ENCODE measurements at places on chromosomes 4 and X. TPM values are rescaled to one million over a fixed set of nuclear protein-coding genes. Genes with fewer than 3 reads are reported as not detected.

DNA sequence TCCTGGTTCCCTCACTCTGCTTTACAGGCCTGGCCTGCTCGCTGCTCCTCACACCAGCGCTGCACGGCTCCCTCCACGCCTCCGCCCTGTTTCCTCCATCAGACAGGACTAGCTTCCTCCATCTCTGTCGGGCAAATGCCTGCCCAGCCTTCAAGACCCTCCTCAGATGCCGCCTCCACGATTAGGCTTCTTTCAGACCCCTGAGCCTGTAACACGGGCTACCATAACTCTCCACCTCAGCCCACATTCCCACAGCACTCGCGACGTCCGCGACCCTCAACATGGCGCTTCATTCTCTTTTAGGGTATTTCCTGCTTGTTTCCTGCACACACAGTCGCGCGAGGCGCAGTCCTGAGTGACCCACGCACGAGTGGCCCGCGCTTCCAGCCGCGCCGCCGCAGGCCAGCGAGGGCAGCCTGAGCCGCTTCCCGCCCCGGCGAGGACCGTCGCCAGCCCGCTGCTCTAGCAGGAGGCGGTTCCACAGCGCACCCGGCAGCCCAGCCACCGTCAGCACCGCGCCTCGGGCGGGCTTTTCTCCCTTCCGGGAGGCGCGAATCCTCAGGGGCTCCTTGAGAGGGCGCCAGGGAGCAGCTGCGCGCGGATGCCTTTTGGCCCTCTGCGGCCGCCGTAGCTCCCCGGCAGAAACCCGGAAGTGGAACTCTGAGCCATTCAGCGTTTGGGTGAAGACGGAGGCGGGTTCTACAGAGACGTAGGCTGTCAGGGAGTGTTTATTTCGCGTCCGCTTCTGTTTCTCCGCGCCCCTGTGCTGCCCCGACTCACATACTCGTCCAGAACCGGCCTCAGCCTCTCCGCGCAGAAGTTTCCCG, at the start of gene FRG1:
TSS of gene FRG1 (plus strand) at position 695 of the 827 bp plus-strand sequence. CDS start 138 bp downstream, outside the sequence.
- peak within 1 kb of the TSS; percentile 88 for H3K27ac ChIP-seq
- DNase-seq, result peak; percentile 93
- H3K27me3 ChIP-seq, result no peaks in the 10 kb centered on the region
- peak within 1 kb of the TSS; percentile 83 for H3K4me3 ChIP-seq
- H3K4me1 ChIP-seq, result peaks cover 26% of the 10 kb centered on the region
- peaks cover 4% of the 10 kb centered on the region for H3K36me3 ChIP-seq

DNA sequence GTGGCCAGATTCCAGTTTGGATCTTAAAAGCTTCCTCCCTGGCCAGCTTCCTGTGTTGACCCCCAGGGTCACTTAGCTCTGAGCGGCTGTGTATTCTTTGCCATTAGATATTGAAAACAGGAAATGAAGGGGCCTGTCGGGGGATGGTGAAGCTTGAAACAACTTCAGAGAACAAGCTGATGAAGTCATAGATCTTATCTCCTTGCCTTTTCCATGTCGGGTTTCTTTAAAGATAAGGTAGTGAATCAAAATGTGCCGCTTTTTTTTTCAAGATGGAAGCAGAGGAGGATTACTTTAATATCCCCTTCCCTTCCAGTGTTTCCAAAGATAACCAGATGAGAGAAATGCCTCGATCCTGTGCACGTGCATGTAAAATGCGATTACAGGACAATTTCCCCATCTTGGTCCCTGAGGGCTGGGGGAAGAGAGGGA, 508.5 kb downstream of the MID1IP1 start:
- H3K4me3 ChIP-seq, result no peak overlapping the region
- H3K4me1 ChIP-seq, result no peaks in the 10 kb centered on the region
- H3K36me3 ChIP-seq, result no peaks in the 10 kb centered on the region
- H3K27me3 ChIP-seq, result no peaks in the 10 kb centered on the region
- DNase-seq, result no peak

DNA sequence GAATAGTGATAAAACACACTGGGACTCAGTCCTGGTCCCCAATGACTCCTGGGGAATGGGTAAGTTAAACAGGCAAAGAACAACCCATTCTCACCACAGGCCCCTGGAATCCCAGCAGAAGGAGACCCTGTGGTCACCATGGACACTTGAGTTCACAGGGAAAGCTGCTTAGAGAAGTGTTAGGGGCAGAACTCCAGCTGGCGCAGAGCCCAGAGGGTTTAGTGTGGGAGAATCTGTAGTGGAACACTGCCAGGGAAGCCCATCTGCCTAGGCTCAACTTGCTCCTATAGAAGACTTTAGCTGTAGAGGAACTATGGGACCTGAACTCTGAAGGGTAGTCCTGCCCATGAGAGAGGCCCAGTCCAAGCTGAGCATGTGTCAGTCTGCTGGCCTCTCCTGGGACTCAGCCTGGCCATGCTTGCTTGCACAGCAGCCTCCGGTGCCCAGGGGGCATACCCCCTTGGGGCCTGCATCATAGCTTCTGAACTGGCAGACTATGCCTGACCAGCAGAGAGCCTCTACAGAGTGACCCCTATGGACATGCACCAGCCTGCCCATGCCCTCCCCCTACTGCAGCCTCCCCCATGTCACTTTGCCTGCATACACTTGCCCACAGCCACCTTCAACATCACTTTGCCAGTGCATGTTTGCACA, 343.5 kb downstream of the IDS start:
- no peaks in the 10 kb centered on the region for H3K27me3 ChIP-seq
- no peak overlapping the region for H3K27ac ChIP-seq
- H3K4me1 ChIP-seq, result no peaks in the 10 kb centered on the region
- no peaks in the 10 kb centered on the region for H3K36me3 ChIP-seq

The TNMD gene
- total RNA-seq, result 1.4 TPM

The MRFAP1L1 gene
- total RNA-seq, result 45.0 TPM

DNA sequence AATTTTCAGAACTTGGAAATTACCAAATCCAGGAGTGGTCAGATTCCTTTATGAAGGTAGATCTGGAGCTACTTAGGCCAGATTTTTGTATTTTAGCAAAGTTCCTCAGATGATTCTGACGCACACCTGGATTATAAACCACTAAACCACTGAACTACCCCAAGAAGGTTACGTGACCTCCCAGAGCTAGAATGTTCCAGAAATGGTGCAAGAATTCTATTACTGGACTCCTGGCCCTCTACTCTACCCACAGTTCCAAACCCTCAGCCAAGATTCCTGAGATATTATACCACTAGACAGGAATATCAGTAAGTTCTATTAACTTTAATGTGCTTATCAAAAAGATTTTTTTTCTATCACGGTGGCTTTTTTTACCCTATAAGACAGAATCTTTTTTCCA, 67.1 kb downstream of the ABCG2 start:
- H3K27ac ChIP-seq, result no peak overlapping the region
- H3K36me3 ChIP-seq, result no peaks in the 10 kb centered on the region
- H3K27me3 ChIP-seq, result no peaks in the 10 kb centered on the region
- peaks cover 8% of the 10 kb centered on the region for H3K4me1 ChIP-seq

The HTRA3 gene
- 19.4 TPM for total RNA-seq

The LUZP4 gene
- not detected for total RNA-seq

DNA sequence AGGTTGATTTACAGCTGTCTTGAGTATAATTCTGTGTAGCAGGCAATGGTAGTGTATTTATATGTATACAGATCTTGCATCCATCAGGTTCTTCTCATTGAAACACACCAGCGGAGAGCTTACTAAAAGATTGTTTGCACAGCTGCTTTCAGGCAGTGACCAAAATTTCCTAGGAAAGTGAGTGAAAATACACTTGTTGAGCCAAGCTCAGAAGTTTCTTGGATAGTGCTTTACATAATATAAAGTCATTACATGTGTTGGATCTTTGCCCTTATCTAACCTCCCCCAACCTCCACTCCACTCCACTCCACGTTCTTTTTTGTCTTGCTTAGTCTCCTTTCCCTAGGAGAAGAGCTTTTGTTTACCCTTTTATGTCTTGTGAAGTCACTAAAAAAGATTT, 34.1 kb downstream of the CNKSR2 start:
- H3K4me3 ChIP-seq, result no peak overlapping the region
- H3K36me3 ChIP-seq, result no peaks in the 10 kb centered on the region
- no peak overlapping the region for H3K27ac ChIP-seq
- H3K27me3 ChIP-seq, result no peaks in the 10 kb centered on the region
- DNase-seq, result no peak

The PUDP gene
- 30.7 TPM for total RNA-seq
